Muscle of leg (tissue), 16 donors: ENCODE measurements at places on chromosomes 1 and 21. TPM values are rescaled to one million over a fixed set of nuclear protein-coding genes. Genes with fewer than 3 reads are reported as not detected.
A peak's percentile ranks its signal among the peaks of the same experiment; 100 is the strongest.

Gene BLACAT1
- not detected for total RNA-seq

Gene RXFP4
- total RNA-seq: not detected

Gene RBM11
- total RNA-seq: 0.13 TPM

Gene SLX9
- 16.0 TPM for total RNA-seq

Gene CDC7
- total RNA-seq: 8.3 TPM

GRCh38 chr21:38487901-38488639, 10.2 kb downstream of the ERG start:
- no peak for DNase-seq

Gene TEX38
- total RNA-seq: not detected

Gene NOC2L
- 41.8 TPM for total RNA-seq

GRCh38 chr1:147502760-147503159, 38.5 kb upstream of the BCL9 start:
- DNase-seq: no peak

DNA sequence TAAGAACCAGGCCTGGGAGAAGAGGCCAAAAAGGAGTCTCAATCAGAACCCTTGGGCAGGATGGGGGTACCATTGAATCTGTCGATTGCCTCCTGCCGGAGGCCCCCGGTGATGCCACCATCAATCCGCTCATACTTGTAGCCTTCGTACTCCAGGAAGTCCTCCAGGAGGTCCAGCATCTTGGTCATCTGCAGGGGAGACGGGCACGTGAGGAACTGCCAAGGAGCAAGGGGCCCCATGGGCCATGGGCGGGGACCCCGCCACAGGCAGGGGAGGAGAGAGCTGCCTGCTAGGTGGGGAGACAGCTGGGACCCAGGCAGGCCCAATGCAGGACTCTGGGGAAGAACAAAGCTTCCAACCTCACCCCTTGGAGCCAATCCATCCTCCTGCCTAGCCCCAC, 48.6 kb downstream of the CHD5 start:
- no peak for DNase-seq

GRCh38 chr1:22731924-22732720, 21.5 kb downstream of the EPHB2 start:
- peak; percentile 75 for DNase-seq

GRCh38 chr1:162223488-162223887, 153.2 kb downstream of the SPATA46 start:
- no peak for DNase-seq

DNA sequence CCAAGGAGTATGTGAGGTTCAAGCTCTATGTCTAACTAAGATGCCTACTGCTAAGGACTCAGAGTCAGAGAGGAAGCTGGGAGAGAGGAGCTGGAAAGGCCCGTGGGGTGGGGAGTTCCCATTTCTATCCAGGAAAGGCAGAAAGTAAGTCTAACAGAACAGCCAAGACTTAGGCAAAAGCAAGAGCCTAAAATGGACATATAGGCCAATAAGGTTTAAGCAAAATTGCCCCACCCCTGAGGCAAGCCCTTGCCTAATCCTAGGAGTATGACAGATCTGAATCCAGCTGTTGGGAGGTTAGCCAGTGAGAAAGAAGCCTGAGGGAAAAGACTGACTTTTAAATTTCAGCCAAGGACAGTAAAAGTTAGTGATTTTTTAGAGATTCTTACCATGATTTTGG, 1.6 kb upstream of the KLHDC9 start:
- DNase-seq: peak; percentile 96

Gene MYBPH
- total RNA-seq: 109 TPM

- no peak for DNase-seq
These were observed 57.0 kb downstream of the PTP4A2 start for GRCh38 chr1:31880957-31881687.

Gene LRRC53
- not detected for total RNA-seq

GRCh38 chr1:201531551-201532425, 7.1 kb upstream of the NAV1 start:
- peak; percentile 93 for DNase-seq

DNA sequence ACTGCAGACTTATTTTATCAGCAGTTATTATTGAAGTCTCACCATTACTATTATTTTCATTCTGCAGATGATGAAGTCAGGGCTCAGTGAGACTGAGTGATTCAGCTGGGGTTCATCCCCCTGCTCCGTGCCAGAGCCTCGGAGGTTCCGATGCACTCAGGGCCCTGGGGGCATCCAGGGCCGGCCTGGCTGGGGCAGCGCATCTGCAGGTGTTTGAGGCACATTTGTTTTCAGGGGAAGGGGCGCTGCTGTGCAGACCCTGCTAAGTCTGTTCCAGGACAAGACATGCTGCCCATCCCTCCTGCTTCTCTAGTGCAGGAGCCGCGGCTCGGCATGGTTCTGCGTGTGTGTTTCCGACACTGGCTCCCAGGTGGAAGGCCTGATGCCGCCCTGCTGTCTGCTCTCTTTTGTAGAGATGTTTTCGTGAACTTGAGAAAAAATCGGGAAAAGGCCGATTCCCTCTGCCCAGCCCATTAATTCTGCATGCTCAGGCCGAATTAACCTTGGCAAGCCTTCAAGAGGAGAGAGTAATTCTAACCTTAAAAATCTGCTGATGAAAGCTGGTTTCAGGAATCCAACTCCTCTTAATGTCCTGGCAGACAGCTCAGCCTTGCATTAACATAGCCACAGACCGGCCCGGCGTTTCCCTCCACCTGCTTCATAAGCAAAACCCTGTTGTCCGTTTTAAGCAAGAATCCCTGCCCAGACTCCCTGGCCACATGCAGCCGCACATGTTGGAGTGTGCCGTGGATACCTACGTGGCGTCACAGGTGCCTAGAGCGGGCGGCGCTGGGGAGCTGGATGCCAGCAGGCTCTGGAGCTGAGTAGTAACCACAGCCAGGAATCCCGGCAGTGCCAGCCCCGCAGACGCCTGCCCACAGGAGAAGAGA, 316.0 kb upstream of the VAMP3 start:
- peak; percentile 80 for DNase-seq

Gene DNAI4
- total RNA-seq: 9.2 TPM

GRCh38 chr21:36976228-36976861, 9.9 kb upstream of the HLCS start:
- no peak for DNase-seq

Gene OLFML2B
- 78.4 TPM for total RNA-seq

Gene SPRTN
- 8.1 TPM for total RNA-seq

- peak; percentile 57 for DNase-seq
These were observed 243.2 kb upstream of the RAB4A start for GRCh38 chr1:229027622-229028182.

DNA sequence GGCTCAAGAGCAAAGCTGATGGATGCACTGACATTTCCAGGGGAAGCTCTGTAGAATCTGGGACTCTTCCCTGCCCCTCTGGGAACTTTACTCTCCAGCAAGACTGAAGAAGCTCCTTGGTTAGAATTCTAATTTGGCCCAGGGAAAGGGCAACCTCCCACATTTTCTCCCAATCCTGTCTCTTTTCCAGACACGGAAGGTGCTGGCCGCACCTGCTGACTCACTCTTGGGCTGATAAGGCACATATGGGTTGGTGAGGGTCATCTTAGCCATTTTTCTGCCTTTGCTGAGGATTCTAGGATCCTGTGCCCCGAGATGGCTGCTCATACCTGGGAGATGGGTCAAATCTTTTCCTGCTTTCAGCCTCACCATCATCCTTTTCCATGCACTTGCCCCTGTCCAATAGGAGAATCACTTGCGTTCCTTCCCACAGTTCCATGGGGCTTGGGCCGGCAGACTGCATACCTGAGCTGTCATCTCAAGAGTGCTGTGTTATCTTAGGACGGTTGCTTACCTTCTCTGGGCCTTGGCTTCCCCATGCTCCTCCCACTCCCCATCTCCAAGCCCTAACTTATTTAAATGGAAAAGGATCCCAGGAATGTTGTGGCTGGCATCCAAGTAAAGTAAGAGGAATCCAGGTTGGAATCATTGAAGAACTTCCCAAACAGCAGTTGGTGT, 1.3 kb downstream of the TINAGL1 start:
- no peak for DNase-seq

DNA sequence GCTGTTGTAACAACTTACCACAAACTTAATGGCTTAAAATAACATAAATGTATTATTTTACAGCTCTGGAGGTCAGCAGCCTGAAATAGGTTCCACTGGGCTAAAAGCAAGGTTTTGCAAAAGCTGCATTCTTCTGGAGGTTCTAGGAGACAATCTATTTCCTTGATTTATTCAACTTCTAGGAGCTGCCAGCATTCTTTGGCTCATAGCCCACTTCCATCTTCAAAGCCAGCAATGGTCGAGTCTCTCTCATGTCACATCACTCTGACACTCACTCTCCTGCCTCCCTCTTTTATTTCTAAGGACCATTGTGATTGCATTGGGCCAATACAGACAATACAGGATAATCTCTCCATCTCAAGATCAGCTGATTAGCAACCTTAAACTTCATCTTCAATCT, 15.1 kb upstream of the FOXJ3 start:
- DNase-seq: no peak

- no peak for DNase-seq
These were observed 33.1 kb downstream of the WDR4 start for GRCh38 chr21:42846221-42846620.

Gene RCSD1
- 40.8 TPM for total RNA-seq

DNA sequence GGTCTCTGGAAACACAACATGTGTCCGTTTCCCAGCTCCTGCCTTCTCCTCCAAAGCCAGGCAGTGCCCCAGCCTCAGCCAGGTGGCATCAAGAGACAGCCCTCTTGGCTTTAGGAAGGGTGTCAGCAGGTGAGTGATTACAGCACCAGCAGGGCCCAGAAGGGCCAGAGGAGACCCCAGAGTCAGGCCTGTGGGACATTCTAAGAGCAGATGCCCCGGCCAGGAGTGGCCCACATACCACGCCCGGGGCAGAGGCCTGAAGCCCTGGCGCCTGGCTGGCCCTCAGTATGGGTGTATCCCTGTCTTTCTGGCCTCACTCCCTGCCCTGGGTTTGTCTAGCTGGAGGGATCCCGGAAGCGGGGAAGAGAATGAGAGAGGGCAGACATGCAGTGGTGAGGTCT, 109.2 kb downstream of the CASZ1 start:
- no peak for DNase-seq

DNA sequence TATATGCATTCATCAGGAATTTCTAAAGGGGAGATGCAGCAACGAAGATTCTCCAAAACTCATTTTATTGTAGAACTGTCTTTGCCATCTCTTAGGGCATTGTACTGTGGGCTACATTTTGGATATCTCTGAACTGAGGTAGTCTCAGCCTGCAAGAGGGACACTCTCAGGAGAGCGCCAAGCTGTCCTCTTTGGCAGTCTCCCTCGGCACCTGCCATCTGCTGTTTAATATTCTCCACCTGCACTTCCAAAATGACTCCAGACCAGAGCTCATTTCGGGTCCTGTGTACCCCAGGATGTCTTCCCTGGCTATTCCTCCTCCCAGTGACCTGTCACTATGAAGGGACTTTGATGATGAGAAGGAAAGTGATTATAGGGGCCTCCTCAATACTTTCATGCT, 356.3 kb upstream of the C1orf174 start:
- no peak for DNase-seq

GRCh38 chr21:40053007-40053406, 185.8 kb downstream of the PCP4 start:
- DNase-seq: peak; percentile 91

DNA sequence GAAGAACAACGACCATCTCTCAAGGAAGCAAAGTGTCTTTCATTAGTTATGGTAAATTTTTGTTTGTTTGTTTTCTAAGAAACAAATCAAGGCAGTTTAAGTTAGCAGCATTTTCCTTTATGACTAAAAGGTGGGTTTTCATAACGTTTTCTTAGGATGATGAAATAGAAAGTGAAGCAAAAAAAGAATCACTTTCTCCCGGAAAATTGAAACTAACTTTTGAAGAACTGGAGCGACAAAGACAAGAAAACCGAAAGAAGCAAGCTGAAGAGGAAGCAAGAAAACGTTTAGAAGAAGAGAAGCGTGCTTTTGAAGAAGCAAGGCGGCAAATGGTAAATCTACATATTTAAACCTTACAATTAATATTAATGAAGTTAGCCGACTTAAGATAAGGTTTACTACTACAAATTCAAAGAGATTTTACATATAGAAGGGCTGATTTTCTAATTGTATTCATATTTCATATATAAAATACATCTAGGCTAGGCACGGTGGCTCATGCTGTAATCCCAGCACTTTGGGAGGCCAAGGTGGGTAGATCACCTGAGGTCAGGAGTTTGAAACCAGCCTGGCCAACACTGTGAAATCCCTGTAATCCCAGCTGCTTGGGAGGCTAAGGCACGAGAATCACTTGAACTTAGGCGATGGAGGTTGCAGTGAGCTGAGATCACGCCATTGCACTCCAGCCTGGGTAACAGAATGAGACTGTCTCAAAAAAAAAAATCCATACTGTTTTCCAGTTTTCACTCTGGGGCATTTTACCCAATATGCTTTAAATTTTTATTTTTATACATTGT, 38.3 kb downstream of the NEXN start:
- no peak for DNase-seq

GRCh38 chr1:59819566-59820438, 5.1 kb downstream of the HOOK1 start:
- no peak for DNase-seq

Gene RNF207
- 16.4 TPM for total RNA-seq

Gene ELF3
- 0.35 TPM for total RNA-seq

Gene WNT4
- 3.7 TPM for total RNA-seq

DNA sequence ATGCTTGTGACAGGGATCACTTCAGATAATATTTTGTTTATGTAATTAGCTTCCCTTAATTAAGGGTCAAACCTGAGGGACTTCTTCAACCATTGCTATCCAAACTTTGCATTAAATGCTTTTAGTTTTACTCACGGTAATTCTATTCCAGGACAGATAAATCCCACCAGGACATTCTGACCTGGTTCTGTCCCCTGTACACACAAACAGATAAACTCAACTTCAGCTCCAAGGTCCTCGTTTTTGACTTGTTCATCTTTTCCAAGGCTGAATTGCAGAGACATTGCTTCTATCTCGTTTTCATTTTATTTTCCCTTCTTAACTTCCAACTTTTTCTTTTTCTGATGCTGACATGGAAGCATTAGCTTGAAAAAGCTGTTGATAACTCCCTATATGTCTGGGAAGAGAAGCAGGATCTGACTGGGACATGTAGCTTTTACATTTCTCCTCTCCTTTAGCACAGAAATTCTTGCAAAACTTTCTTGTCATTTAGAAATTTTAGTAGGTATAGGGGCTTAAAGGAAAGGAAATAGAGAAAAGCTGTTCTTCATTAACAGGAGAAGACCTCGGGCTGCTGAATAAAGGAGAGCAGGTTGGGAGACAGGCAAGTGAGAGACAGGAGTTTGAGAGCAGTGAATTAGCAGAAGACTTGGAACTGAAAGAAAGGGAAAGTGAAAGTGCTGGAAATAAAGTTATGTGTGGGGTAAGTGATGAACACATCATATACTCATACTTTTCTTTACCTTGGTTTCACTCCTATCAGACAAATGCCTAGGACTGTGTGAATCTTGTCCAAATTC, 231.7 kb upstream of the B3GALT2 start:
- DNase-seq: peak; percentile 50
